ENCODE measurements at places on chromosomes 3 and 15.

GRCh38 chr3:22977650-22978289 is 225.4 kb upstream of the UBE2E2 start:
- DNase-seq = no peak

DNA sequence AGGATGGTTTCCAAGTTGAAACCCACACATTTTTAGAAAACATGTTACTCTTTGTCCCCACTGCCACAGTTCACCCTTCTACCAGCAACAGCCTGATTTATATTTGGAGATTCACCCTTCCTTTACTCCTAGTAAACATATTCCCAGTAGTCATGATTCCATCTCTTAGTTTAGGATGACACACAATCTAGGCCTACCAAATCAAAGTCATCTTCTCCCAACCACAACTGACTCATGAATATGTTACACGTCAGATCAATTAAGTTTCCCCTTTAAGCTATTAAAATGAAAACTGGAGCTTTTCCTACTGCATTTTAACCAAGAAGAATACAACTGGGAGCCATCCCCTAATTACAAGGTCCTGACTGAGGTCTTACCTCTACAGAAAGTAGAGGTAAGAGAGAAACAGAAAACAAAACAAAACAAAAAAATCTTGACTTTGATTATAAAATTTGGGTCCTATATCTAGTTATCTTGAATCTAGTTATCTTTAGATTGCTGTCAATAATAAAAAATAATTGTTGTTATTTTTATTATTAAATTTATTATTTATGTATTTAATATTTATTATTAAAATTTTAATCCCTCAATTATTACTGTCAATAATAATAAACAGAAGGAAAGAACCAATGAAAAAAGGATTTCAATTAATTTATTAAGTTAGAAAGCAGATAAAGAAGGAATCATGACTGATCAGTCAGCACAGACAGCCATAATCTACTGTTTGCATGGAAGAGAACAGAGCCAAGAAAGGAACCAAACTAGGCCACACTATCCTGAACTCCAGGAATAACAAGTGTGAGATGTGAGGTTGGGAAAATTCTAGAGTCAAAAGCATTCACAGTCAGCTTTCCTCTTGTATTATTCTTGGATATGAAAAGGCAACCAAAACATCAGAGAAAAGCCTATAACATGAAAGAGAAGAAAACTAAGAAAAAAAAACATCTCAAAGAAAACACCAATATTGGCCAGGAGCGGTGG is 12.5 kb downstream of the DPH6 start:
- no peak for DNase-seq

GRCh38 chr3:99407257-99407656 is 231.1 kb upstream of the COL8A1 start:
- DNase-seq = no peak

DNA sequence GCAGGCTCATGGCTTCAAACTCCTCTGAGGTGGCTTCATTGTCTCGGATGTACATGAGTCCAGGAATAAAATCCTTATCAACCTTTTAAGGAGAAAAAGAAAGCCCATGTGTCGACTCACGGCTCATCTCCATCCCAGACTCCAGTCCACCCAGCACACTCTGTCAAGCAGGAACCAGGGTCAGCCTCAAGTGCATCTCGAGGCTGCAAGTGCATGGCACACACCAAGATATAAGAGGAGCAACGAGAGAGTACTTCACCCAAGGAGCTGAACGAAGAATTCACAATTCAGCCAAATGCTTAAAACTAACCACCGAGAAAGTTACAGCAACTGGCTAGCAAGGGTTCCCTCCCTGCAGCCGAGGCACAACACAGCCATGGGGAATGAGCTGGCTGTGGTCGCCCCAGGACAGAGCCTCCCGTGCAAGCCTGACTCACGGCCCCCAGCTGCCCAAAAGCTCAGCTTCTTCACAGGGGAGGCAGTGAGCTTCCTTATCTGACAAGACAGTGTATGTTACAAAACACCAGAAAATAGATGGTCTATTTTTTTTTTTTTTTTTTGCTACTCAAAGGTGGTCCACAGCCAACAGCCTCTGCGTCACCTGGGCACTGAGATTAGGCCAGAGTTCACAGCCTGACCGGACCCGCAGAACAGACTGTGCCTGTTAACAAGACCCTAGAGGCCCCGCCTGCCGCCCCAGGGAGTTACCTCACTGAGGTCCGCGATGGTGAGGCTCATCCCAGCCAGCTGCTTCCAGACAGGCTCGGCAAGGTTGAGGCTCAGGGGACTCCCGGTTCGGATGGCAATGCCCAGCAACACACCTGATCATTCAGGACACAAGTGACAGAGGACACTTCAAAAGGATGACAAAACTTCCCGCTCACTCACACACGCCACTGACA is 15.9 kb upstream of the OCA2 start:
- DNase-seq = no peak

- DNase-seq = no peak
These were observed 519.2 kb downstream of the OTOL1 start for GRCh38 chr3:162015856-162016255.

GRCh38 chr3:128784232-128784631 is 58.2 kb downstream of the RAB7A start:
- DNase-seq = no peak

DNA sequence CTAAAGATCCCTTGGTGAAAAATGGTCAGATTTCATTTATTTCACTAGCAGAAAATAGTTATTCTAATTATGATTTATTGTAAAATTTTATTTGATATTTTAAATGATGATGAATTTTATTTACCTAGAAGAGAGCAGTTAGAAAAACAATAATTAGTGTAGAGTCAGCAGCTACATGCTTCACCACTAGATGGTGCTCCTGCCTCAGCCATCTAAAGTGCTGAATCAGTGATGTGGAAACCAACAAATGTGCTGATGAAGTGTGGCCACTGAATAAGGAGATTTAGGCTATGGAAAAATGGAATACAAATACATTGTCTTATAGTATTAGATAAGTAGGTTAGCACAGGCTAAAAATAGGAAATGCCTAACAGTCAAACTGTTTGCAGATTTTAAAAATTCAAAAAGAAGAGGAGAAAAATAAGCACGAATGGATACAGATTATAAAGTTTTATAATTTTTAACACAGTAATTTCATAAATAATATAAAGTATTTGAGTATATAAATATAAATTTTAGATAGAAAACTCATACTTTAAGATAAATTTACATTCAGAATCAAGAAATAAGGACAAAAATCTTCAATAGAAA is 109.8 kb downstream of the PPP2R3A start:
- peak; percentile 59 for DNase-seq

- no peak for DNase-seq
These were observed 107.1 kb upstream of the TPM1 start for GRCh38 chr15:62935300-62936081.

- DNase-seq = no peak
These were observed 45.0 kb upstream of the FOXP1 start for GRCh38 chr3:71628522-71628921.

DNA sequence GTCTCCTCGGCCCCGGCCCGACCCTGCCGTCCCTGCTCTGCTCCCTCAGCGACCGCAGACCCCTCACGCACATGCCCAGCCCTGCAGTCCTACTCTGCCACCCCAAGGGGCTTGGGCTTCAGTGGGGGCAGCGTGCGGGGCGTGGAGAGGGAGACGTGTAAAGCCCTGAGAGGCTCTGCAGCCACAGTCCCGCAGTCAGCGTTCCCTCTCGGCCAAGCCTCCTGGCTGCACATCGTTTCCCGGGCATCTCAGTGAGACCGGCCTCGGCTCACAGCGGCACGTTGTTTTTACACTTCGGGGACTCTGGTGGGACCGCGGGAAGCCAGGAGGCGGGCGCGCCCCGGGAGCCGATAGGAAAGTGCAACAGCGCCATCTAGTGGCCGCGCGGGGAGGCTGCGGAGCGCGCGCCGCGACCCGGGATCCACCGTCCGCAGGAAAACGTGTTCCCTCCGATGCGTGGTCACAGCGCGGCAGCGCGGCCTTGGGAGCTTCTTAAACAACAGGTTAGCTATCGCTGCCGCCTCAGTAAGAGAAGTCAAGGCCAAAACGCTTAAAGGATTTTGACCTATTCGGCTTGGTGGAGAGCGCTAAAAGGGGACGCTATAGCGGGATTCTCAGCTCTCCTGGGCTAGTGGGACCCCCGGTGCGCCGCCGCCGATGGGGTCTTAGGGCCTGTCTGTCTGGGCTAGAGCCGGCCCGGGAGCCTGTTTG is 226.8 kb upstream of the IGF1R start:
- no peak for DNase-seq

DNA sequence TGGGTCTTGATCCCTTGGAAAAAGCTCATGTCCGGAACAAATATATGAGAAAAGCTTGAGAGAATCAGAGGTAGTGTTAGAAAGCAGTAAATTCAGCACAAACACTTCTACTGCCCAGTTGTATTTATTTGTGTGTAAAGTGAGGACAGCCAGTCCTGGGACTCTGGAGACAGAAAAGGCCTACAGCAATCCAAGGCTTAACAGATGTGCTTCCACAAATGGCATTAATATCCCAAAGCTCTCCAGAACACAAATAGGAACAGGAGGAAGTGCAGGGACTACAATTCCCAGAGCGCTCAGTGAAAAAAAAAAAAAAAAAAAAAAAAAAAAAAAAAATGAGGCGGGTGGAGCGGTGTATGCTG is 390 bp upstream of the AP2M1 start:
- DNase-seq = no peak

- DNase-seq = no peak
These were observed 58.4 kb downstream of the MESD start for GRCh38 chr15:80931191-80931590.

DNA sequence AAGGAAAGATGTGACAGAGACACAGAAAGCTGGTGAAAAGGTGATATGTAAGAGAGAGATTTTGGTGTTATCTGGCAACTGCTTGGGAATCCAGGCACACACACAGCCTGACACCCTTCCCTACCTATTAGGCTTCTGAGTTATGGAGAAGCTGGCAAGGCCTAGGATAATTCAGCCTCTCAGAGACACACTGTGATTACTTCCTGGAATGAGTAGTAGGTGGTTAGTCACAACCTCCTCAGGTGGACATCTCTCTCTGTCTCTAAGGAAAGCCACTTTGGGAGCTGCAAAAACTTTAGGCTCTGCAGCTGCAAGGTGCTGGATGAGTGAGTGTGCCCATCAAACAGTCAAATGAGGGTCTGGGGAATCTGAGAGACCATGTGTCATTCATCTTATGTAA is 201.9 kb downstream of the PDCD6IP start:
- DNase-seq = no peak

Measured in AG09319 (cell line).